ENCODE measurements at places on chromosomes 11 and 22.

DNA sequence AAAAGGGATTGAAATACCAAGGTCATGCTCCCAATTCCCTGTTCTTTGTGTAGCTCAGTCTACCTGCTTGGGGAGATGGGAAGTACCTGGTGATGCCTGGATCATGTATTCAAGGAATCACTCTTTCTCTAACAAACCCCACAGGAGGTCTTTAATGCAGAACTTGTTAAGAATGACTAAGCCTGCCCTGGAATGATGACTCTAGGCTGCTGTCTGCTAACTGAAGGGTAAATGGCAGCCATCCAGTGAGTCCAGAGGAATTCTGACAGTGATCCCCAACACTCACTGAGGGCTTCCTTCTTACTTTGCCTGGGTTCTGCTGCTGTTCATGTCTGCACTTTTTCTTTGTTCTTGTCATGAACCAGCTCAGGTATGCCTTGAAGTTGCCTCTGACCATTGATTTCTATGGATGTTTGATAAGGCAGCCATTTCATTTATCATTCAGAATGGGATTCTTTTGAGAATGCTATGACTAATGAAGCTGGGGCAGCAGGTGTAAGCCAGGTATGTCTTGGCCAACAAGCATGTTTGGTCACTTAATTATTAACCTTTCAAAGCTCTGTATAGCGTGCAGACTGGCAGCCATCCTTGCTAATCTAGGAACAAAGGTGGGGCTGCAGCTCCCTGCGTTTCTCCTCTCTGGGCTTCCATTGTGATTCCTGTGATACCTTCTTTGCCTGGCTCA, 11.4 kb downstream of the PRSS23 start:
- DNase-seq, result no peak

GRCh38 chr11:104609311-104610085, 288.8 kb downstream of the CASP12 start:
- DNase-seq, result peak; percentile 47

DNA sequence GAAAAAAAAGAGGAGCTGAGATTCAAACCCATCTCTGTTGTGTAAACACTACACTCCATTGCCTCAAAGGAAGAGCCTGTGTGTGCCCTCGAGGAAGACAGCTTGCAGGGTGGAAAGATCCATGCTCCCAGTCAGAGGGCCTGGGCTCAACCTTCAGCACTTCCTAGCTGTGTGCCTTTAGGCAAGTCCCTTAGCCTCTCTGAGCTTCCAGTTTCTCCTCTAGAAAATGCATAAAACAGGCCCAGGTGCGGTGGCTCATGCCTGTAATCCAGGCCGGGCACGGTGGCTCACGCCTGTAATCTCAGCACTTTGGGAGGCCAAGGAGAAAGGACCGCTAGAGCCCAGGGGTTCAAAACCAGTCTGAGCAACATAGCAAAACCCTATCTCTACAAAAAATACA, 4.6 kb upstream of the ARFGAP2 start:
- DNase-seq, result no peak

DNA sequence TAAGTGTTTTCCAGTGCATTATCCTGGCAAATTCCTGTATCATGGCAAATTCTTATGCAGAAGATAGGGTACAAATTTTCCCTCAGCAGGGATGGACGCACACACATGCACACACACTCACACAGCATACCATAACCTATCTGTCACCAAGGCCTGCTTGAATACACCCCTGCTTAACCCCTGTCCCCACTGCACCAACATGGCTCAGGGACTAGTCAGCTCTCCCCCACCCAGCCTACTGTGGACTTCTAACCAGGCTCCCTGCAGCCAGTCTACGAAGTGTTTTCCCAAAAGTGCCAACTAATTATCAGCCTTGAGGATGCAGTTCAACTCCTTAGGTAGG, 63.1 kb downstream of the RAB30 start:
- DNase-seq, result no peak

DNA sequence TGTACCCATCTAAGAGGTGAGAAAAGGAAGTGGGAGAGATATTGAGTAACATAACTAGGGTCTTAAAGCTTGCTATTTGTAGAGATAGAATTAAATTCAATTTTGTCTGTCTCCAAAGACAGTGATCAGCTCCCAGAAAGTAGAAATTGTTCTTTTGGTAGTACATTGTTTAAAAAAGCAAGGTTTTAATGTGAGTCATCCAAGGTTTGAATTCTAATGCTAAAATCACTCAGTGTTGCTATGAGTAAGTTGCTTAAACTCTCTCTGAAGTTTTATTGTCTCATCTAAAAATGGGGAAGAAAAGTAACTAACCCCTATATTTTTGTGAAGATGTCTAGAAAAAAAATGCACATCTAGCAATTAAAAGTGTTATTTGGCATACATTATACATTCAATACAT, 1004.5 kb upstream of the CCDC90B start:
- DNase-seq, result no peak

GRCh38 chr11:115887727-115888126, 383.5 kb upstream of the CADM1 start:
- DNase-seq, result no peak

- no peak for DNase-seq
Measured at GRCh38 chr22:21015466-21016006, 571 bp downstream of the P2RX6 start.

GRCh38 chr11:128942272-128942612, 429 bp downstream of the TP53AIP1 start:
- DNase-seq, result no peak

GRCh38 chr22:43897751-43898261, 6.0 kb upstream of the PNPLA5 start:
- DNase-seq, result no peak

- peak; percentile 64 for DNase-seq
Measured at GRCh38 chr22:32796865-32797573, 4.5 kb upstream of the TIMP3 start.

GRCh38 chr11:19474954-19475721, 234.4 kb upstream of the E2F8 start:
- no peak for DNase-seq

GRCh38 chr11:33847251-33847650, 44.6 kb downstream of the LMO2 start:
- no peak for DNase-seq

- DNase-seq, result no peak
Measured at GRCh38 chr11:29336727-29337575, 679.9 kb downstream of the KCNA4 start.

GRCh38 chr11:81497202-81497804, 1236.4 kb downstream of the FAM181B start:
- DNase-seq, result no peak

DNA sequence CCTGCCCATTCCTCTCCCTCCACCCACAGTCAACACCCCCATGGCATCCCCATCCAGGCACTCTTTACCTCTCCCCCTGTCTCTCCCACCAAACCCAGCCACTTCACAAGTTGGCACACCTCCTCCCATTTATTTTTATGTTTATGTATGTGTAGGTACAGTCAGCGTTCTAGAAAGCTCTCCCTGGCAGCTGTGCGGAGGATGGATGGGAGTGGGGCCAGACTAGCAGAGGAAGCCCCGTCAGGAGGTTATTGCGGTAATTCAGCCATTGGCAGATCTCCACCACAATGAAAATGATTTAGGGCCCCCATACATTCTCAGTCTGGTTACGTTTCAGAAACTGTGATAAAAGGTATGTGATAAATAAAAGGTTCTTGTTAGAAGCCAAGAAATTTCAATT, 51.3 kb downstream of the BTG4 start:
- DNase-seq, result no peak

GRCh38 chr11:37830529-37830928, 1232.5 kb upstream of the RAG2 start:
- DNase-seq, result no peak

GRCh38 chr11:3824714-3825472, 15.9 kb downstream of the RHOG start:
- peak; percentile 85 for DNase-seq

DNA sequence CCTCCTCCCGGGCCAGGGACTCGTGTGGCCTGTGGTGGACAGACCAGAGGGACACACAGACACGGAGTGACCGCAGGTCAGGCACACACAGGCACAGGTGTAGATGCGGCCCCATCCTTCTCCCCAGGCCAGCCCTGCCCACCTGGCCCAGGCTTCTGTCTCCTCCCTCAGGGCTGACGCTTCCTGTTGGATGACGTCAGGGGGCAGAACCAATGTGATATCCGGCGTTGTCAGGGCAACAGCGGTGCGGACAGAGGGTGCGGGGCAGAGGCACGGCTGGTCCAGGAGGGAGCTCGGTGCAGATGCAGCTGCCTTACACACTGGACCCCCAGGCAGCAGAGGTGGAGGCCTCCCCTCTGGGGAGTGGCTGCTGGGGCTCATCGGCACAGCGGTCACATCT, 2.9 kb upstream of the TUBGCP6 start:
- peak; percentile 58 for DNase-seq

DNA sequence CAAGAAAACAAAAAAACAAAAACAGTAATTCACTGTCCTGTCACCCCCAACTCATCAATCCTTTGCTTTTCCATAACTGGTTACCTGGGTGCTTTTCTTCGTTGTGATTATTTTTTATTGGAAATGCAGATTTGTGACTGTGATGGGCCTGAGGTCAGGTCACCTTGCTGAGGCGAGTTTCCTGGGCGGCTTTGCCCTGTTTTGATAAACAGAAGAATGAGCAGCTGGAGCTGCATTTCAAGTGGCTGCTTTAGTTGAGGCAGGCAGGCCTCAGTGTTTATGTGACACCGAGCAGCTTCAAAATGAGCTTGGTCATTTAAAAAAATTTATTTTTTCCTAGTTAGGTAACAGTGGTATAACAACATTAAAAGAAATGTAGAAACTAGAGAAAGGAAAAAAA, 22.2 kb downstream of the PTPRJ start:
- peak; percentile 48 for DNase-seq

DNA sequence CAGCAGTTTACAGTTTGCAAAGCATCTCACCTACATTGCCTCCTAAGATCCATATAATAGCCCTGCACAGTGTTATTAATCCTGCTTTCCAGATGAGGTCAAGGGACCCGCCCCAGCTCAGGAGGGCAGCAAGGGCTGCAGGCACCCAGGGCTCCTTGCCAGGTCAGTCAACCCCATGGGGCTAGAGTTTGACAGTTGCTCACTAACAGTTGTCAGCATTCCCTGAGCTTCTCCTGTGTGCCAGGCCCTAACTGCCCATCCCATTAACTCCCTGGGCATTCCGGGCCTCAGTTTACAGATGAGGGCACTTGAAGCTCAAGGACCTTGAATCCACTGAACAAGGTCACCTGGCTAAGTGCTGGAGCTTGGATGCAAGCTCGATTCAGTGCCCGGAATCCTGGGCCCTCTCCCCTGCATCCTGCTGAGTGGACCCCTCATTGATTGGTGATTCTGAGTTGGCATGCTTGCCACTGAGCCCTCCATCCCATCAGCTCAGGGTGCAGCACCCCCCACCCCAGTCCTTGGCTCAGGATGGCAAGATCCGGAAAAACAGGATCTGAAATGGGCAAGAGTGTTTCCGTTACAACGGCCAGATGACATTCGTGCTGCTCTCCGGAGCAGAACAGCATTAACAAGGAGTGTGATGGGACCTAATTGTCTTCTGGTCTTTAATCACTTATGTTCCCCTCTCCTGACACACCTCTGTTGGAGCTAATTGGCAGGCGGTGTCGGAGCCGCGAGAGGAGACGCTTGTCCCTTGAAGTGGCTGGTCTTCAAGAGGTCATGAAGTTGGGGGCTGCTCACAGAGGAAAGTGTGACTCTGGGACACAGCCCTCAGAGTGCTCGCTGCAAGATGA, 87.4 kb upstream of the SHISAL1 start:
- no peak for DNase-seq

GRCh38 chr11:86916330-86916729, 38.9 kb downstream of the FZD4 start:
- DNase-seq, result no peak

GRCh38 chr11:114396916-114397315, 3.4 kb downstream of the C11orf71 start:
- DNase-seq, result no peak

DNA sequence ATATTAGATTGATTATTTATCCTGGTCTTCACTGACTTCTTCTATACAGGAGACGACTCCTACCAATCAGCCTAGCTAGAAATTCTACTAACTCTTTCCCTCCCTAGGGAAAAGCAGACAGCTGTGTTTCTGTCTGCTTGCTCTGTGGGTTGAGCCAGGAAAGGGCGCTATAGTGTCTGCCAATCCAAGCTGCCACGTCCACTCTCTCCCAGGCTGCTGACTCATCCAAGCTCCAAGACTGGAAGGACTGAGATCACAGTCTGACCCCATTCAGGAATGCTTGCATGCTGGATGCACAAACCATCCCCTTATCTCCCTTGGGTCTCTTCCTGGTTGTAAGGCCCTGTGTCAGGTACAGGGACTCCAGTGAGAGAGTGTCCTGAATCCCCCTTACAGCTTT, 955.6 kb downstream of the OPCML start:
- DNase-seq, result no peak

GRCh38 chr11:41996533-41996932, 537.1 kb upstream of the LRRC4C start:
- no peak for DNase-seq

GRCh38 chr11:77176996-77177395, 49.0 kb downstream of the MYO7A start:
- DNase-seq, result no peak

DNA sequence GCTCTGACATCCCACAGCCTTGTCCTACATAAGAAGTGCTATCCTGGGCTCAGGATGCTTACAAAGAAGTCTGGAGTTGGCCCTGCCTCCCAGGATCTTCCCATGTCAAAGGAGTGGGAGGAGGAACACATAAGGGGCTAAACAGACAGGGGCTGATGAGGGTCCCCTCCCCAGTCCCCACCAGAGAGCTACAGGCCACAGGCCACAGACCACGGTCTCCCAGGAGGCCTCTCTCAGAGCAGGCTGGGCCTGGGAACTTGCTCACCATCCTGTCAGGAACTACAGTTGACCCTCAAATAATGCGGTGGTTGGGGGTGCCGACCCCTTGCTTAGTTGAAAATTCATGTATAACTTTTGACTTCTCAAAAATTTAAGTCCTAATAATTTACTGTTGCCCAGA, 315.5 kb downstream of the NTM start:
- DNase-seq, result no peak

- no peak for DNase-seq
Measured at GRCh38 chr11:76808996-76809395, 25.8 kb downstream of the TSKU start.
